ENCODE measurements at places on chromosomes 1 and 21.
A peak's percentile ranks its signal among the peaks of the same experiment; 100 is the strongest.

DNA sequence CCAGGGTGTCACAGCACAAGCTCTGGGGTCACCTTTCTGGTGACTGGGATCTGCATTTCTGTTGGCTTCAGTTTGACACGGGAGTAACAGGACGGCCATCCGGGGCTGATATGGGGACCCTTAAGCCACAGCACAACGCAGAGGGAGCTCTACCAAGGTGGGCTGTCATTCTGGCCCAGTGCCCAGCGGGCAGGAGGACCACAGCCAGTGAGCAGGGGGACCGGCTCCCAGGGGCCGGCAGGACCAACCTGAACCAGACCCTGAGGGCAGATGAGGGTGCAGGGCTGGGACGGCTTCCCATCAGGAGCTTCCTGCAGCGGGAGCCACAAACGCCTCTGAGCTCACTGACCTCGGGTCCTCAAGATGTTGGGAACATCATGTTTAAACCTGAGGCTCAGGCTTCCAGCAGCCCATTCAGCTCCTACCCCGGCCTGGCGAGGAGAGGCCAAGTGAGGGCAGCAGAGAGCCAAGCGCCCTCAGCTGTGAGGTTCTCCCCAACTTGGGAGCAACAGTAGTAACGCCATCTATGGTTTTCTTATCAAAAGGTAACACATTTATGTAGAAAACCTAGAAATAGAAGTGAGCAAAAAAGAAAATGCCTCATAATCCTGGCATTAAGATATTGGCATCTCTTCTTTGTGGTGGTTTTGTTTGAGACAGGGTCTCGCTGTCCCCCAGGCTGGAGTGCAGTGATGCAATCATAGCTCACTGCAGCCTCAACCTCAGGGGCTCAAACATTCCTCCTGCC, 26.8 kb downstream of the TMEM201 start:
- DNase-seq = no peak

GRCh38 chr1:48726139-48726538, 50.6 kb downstream of the BEND5 start:
- no peak for DNase-seq

- DNase-seq = no peak
Measured at GRCh38 chr1:174748586-174748985, 251.2 kb upstream of the CACYBP start.

DNA sequence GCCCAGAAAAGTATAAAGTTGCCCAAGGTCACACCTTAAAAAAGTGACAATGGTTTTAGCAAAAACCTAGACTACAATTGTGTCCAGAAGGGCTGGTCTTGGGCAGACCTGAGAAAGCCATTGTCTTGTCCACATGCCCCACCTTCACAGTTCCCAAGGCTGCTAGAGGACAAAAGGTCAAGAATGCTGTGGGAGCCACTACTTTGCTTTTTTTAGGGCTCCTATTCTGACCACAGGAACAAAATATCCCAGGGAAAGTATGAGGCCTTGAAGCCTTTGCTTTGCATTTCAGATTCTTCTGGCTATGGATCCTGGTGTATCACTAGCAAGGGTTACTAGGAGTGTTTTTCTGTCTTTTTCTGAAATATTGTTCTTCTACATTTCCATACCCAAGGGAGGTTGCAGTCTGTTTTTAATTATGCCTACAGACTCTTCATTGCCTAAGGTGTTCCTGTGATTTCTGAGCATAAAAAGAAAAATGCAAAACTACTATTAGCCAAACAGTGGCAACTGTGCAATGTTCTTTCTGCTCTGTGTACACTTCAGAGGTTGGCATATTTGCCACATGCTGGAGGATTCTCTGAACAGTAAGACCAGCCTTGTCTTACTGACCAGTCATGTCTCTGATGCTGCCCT, 10.7 kb downstream of the C1orf162 start:
- no peak for DNase-seq

DNA sequence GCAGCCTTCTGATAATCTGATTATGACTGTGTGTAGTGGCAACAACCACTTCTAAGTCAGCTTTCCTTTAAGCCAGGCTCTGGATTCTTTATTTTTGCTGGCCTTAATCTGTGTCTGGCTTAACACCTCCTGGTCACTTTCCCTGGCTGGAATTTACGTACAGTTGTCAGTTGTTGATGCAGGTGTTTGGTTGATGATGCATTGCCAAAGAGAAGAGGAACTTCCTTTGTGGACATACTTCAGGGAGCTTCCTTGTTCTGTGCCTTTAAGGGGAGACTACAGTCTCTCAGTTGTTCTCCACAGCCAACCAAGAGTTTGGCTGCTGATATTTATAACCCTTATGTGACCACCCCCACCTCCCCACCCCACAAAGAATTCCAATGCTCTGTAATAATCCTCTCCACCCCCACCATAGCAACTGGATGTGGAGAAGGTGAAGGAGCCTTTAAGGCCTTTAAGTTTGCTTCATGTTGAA, 96.0 kb upstream of the BMP8A start:
- DNase-seq = no peak

DNA sequence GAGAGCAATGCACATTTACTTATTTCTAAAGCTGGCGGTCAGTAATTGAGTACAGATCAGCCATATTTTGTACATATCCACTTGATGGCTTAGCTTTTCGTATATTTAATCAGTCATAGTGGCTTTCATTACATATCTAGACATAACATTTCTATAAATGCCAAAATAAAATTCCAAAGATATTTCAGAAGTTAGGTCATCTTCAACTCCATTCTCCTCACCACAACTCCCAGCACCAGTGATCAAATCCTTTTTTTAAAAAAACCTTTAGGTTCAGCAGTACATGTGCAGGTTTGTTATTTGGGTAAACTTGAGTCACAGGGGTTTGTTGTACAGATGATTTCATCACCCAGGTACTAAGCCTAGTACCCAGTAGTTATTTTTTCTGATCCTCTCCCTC, 53.9 kb upstream of the GNG4 start:
- peak; percentile 11 for DNase-seq

DNA sequence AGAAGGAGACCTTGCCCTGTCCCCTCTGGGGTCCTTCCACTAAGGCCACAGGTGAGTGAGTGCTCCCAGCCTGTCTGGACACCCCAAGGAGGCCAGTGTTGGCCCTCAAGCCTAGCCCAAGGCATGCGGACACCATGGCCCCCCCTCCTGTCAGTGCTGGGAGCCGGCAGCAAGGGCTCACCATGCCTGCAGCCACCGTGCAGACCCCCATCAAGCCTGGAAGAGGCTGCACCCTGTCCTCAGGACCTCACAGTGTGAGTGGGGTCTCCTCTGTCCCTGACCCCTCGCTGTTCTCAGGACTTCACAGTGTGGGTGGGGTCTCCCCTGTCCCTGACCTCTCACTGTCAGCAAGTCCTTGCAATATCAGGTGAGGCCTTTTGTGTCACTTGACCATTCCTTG, 33.2 kb upstream of the PRSS38 start:
- DNase-seq = no peak

DNA sequence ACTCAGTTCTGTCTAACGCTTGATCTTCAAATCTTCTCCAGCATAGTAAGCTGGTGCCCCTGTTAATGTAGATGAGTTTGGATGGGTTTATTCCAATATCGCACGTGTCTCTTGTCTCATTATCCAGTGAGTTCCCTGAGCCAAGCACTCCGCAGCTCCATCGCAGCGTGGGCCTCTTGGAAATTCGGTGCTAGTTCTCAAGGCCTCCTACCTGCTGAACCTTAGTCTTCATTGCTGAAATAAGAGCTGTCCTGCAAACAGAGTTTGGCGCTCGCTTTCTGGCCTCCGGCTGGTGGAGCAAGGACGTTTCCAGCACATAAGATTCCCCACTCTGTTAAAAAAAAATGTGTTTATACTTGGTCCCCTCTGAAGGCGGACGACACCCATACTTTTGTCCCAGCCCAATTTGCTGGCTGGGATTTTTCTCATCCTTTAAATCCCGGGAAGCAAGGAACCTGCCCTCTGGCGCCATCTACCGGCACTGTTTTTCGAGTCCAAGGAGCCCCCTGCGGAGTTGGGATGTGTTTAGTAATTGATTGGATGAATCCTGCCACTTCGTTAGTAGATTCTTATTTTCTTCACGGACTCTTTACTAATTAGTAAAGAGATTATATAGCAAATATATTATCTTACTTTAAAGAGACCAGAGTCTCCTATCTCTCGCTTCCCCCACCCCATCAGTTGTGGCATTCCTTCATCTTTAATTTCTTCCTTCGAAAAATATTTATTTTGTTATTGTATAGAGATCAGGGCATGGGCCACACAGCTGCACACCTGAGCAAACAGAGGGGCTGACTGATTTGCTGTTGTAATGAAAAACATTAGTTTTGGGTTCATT, 14.7 kb downstream of the JUN start:
- DNase-seq = no peak

GRCh38 chr1:5623399-5623798, 368.8 kb downstream of the NPHP4 start:
- DNase-seq = no peak

- DNase-seq = no peak
Measured at GRCh38 chr21:17146426-17146825, 366.4 kb upstream of the CXADR start.

DNA sequence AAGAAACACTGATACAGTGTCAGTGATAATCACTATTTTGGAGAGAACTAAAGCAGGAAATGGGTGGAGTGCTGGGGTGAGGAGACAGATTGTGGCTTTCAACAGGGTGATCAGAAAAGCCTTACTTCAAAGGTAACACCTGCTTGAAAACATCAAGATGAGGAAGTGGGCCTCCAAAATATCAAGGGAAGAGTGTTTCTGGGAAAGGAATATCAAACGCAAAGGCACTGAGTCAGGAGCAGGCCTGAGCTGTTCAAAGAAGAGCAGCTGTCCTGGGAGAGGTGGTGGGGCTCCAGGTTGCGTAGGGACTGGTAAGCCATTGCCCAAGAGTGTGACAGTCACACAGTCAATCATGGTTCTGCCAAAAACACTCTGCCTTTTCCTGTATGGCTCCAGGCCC, 47.1 kb upstream of the ATP1A1 start:
- no peak for DNase-seq

DNA sequence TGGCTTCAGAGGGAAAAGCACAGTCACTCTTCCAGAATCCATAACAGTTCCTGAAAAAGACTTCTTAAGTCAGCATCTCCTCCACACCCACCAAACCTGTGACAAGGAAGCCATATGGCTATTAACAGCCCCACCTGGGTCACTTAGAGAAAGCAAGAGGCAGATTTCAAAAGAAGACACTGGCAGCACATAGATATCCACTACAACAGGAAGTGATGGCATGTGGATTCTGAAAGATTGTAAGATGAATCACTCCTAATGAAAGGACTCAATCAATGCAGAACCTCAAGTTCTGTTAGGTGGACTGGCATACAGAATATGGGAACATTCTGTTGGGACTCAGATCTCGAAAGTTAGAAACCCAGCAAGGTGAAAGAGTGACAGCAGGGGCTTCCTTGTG, 365.9 kb downstream of the TGFB2 start:
- DNase-seq = no peak

GRCh38 chr1:25874635-25875153, 814 bp downstream of the PAQR7 start:
- DNase-seq = no peak

- no peak for DNase-seq
Measured at GRCh38 chr1:9195651-9196050, 38.9 kb upstream of the H6PD start.

GRCh38 chr1:81420760-81421159, 380.0 kb upstream of the ADGRL2 start:
- peak; percentile 14 for DNase-seq

DNA sequence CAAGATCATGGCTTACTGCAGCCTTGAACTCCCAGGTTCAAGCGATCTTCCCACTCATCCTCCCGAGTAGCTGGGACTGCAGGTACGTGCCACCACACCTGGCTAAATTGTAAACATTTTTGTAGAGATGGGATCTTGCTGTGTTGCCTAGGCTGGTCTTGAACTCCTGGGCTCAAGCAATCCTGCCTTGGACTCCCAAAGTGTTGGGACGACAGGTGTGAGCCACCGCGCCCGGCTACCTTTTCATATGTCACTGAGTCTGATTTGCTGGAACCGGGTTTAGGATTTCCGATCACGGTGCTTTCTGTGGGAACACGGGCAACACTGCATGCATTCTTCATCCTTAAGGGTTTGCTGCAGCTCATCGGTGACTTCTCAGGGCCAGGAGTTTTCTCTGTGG, 32.2 kb upstream of the PCBP3 start:
- no peak for DNase-seq

DNA sequence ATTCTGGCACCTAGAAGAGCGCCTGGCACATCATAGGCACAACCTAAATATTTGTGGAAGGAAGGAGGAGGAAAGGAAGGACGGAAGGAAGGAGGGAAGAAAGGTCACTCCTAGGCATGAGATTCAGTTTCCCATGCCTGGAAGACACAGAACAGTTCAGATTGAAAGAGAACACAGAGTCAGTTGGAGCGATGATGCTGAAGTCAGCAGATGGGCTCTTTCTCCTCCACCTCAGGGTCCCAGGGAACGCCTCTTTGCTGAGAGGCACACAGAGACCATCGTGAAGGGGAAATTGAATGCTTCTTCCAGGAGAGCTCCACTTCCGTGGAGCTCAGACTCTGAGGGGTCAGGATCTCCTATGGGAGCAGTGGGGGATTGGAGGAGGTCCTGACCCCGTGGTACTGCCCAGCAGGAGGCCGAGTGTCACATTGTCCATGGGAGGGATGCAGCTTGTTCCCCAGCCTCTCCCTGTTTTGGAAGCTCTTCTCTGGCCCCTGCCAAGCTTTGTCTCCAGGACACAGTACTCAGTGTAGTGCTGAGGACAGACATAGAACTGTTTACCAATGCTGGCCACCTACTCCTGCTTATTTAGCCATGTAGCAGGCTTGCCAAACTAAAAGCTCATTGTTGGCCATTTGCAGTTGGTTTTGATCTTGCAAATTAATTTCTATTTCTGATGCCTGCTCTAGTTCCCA, 2.4 kb downstream of the MYBPHL start:
- DNase-seq = no peak

DNA sequence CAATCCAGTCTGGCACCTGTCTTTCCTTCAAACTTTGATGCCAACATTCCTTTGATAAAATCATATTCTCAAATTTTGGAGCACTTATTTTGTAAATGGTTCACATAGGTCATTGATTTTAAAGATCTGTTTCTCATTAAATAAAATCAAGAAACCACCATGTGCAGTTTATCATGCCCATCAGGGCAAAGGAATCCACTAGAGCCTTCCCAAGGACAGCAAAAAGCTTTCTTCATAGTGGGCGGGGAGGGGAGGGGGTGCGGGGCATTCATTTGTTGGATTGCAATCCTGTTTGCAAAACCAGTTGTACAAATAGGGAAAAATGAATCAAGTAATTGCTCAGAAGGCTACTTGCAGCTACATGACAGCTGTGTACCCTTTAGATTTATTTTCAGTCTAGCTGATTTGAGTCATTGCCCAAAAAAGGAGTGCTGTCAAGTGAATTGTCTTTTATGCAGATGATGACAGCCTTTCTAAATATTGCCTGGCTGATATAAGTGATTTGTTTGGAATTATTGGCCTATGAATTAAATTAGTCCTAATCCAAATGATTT, 23.0 kb downstream of the LRRC8B start:
- DNase-seq = no peak

DNA sequence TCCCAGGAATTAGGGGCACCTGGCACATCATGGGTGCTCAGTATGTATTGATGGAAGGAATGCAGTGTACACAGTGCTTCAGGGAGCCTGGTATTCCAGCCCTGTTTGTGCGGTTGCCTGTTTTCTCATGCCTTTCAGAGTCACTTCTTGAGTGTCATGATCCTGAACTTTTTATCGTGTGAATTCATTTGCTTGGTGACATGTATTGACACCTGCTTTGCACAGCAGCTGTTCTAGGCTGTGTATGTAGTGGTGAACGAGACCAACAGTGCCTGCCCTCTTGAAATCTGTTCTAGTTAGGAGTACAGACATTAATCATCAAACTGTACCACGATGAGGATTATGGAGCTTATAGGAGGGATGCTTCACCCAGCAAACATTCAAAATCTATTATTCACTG, 6.1 kb downstream of the HTR6 start:
- DNase-seq = no peak
